ENCODE measurements at places on chromosomes 5 and 9.

DNA sequence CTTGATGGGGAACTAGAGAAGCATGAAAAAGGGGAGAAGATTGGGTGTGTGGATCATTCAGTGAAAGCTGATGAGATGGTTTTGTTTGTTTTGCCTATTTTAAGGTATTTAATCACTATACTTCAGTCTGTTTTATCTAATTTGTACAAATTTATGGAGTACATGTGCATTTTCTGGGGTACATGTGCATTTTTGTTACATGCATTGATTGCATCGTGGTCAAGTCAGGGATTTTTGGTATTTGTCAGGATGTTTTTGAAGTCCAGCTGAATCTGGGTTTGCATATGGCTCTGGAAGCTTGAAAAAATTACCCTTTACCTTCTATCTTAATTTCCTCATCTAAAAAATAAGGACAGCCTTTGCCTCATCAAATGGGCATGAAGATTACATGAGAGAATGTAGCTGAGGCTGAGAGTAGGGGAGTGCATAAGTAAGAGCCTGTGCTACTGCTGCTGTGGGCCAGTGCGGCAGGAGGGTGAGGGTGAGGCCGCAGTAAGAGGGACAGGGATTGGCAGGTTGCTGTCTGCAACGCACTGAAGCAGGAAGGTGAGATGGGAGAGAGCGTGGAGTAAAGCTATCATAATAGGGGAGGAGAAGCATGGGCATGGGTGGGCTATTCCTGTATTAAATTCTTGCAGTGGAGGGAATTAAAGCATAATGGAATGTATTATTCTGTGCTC is 139.8 kb downstream of the NPR3 start:
- no peak for DNase-seq

GRCh38 chr5:111237470-111237869 is 13.3 kb downstream of the CAMK4 start:
- DNase-seq: no peak

DNA sequence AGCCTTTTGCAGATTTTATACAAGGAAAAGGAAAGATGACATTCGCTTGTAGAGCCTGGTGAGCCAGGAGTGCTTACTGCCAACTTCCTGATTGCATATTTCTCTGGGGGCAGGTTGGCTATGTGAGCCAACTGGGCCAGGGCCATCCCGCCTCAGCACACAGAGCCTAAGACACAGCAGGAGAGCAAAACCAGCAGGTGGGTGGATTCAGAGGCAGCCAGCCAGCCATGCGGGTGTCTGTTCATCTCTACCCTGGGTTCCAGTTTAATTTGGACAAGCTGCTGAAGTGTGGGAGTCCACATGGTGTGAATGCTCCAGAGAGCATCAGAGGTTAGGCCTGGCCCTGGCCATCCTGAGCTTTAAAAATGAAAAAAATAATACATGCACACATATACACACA is 291.4 kb downstream of the ARHGEF28 start:
- no peak for DNase-seq

DNA sequence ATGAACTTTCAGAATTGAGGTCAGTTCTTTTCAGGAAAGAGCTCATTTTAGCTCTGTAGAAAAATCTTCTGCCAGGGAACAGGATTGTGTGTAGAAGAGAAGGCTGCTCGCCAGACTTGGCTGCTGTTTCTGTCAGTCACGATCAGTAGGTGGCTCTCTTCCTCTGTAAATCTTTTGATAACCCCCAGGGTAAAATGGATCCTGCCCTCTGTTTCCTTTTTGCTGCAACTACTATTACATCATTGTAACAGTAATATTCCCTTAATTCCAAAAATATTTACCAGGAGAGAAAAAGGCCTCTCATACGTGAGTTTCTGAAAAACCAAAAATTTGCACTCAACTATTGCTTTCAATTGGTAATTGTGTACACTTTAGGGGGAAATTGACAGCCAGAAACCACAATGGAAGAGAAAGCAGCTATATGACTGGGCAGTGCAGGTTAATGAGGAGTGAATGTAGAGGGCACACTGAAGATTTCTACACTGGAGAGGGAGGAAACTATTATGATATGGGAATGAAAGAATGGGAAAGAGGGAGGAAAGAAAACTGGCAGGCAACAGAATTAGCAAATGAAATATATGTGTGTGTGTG is 12.3 kb downstream of the IFNA21 start:
- no peak for DNase-seq

DNA sequence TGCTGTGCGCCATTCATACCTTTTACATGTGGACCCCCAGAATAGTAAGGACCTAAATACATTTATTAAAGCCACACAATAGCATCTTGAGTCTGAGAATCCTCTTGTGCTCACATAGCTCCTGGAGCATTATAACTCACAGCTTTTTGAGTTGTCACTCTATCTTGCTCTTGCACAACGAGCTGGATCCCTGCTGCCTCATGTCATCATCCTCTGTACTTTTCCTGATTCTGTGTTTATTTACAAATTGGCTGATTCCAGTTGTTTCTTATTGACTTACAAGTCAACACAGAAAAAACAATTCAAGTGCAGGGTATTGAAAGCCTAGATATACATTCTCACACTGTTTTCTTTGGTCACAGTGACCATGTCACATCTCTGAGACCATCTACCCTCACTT is 112.9 kb downstream of the SLC1A3 start:
- DNase-seq: no peak

Measured in stimulated activated CD8-positive, alpha-beta memory T cell treated with anti-CD3 and anti-CD28 coated beads, Interleukin-4, amount 100 ng/mL, for 48 hours (primary cell).